Activated CD4-positive, CD25-positive, alpha-beta regulatory T cell treated with anti-CD3 and anti-CD28 coated beads, Interleukin-2, amount 50 U/mL, for 24 hours (primary cell): ENCODE measurements at places on chromosomes 7 and 10.

GRCh38 chr7:2138146-2138765 lies 94.5 kb downstream of the MAD1L1 start:
- peak; percentile 67 for ATAC-seq

- no peak for ATAC-seq
These were observed 227.4 kb upstream of the KAT6B start for GRCh38 chr10:74598891-74599566.

- ATAC-seq = peak; percentile 53
These were observed 51.6 kb downstream of the PRLHR start for GRCh38 chr10:118543714-118544400.

- no peak for ATAC-seq
These were observed 26.2 kb downstream of the IDE start for GRCh38 chr10:92547676-92548075.

DNA sequence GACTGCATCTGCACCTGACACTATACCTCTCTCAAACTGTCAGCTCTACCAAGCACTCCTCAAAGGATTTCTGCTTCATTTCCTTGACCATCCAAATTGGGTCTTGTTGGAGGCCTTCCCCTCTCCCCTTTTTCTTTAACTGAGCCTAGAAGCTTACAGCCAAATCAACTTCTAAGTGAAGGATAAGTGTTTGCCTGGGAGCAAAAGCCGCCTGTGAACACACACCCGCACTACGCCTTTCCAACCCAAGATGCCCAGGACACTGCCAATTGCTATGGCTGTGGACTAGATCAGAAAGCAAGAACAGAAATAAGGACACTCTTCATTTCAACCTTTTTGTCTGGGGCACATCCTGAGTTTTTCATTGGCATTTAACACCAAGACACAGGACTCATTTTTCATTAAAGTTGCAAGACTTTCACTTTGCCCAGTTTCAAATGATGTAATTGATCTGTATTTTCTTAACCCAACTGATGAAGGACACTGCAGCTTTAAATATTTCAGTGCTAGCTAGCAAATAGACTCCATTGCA lies 52.8 kb downstream of the CPEB3 start:
- no peak for ATAC-seq

DNA sequence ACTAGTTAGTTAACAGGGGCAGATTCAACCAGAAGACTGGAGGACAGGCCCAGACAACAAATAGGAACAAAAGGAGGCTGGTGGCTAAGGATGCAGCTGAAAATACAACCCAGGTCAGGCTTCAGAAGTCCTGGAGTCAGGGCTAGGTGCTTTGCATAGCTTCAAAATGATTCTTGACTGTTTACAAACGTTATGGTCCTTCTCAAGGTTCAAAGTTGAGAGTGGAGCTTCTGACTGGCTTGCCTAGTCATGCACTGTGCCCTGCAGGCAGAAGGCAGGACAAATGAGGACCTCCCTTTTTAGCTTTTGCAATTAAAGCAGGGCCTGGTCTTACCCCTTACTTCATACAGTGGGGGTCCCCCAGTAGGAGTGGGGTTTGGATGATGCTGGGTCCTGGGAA lies 4.4 kb upstream of the CDH23 start:
- ATAC-seq = no peak

DNA sequence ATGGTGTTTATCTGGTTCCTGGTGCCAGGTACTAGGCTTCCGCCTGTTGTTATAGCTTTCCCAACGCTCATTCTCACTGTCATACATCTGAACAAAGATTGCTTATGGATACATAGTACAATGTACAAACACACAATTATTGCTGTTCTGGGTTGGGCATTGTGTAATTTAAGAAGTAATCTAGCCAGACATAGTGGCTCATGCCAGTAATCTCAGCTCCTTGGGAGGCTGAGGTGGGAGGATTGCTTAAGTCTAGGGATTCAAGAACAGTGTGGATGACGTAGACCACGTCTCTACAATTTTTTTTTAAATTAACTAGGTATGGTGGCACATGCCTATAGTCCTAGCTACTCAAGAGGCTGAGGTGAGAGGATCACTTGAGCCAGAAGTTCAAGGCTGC lies 9.3 kb upstream of the CROT start:
- no peak for ATAC-seq

GRCh38 chr10:130395248-130395936 lies 259.2 kb downstream of the GLRX3 start:
- ATAC-seq = no peak

DNA sequence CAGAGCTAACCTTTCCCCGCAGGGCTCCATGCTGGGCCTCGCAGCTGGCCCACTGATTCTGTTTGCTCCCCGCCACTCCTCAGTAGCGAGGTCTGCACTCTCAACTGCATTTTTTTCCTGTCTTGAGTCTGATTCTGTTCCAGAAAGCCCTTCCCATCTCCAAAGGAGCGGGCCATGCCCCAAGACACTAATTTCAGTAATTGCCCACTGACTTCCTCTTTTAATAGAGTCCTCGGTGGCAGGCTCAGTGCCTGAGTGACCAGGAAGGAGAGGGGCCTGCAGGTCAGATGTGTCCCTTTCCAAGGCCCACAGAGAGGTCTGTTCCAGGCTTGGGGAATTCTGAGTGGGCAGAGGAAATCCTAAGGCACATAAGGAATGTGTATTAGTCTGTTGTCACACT lies 77.4 kb downstream of the ADCY1 start:
- ATAC-seq = no peak

DNA sequence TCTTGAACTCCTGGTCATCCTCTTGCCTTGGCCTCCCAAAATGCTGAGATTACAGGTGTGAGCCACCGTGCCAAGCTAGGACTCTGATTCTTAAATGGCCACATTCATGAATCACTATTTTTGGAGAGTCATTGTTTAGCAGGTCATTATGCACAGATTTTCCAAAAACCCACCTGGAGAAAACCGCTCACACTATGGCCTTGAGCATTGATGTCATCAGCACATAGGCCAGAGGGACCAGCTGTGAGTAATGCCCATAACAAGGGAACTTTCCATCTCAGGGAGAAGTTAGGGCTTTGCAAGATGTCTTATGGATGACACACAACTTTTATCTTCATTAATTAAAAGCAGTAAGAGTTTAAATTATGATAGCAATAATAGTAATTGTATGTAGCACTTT lies 86.4 kb upstream of the KIF5B start:
- no peak for ATAC-seq

- no peak for ATAC-seq
These were observed 169.3 kb upstream of the AKR1E2 start for GRCh38 chr10:4656576-4657194.

- no peak for ATAC-seq
These were observed 115.3 kb downstream of the NRCAM start for GRCh38 chr7:108340856-108341411.

GRCh38 chr10:51119441-51119840 lies 45.2 kb downstream of the PRKG1 start:
- ATAC-seq = no peak

GRCh38 chr7:158128572-158128971 lies 459.1 kb downstream of the PTPRN2 start:
- no peak for ATAC-seq

DNA sequence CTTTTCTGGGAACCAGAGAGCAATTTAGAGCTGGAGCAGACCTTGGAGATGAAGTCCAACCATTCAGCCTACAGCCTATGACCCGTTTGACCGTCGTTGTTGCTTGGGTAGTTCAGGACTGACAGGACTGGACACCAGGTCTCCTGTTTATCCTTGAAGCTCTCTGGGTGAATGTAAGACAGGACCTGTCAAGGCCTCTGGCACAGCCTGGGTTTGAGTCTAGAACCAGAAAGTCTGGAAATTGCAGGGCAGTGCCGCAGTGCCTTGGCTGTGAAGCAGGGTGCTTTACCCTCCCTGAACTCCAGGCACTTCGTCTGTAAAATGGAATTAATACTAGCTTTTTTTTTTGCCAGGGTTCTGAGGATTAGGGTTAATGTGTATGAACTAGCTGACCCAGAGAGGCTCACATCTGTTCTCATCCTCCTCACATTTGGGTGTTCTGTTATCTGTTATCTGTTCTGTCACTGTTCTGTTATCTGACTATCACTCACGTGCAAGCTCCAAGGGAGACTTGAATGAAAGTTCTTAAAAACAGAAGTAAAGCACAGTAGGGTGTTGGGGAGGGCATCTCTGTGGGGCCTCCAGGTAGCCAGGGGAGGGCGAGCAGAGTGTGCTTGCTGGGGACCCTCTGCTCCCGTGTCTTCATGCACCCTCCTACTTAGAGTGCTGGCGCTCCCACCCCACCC lies 9.9 kb downstream of the BLVRA start:
- peak; percentile 17 for ATAC-seq

- ATAC-seq = no peak
These were observed 31.6 kb downstream of the CSTF2T start for GRCh38 chr10:51667678-51668335.

DNA sequence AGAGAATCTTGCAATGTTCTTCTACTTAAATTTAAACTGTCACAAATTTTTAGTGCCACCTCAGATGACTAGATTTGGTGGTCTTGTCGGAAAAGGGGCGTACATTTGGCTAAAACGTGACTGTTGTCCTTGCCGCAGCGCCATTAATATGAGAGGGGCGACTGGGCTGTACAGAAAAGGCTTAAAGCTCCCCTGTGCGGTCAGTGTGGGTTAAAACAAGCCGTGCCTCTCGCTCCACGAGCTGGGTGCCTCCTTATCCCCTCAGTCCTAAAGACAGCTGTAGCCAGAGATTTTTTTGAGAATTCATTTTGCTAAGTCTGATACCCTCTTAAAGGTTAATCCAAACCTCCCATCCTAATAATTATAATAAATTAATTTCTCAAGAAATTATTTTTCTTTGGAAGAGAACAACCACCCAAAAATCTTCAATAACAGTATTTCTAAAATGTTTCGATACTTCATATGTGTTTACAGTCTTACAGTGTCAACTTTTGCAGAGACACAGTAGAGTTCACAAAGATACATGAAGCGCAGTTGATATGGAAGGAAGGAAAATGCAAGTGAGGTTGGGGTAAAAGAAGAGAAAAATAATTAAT lies 68.6 kb downstream of the C7orf25 start:
- no peak for ATAC-seq

DNA sequence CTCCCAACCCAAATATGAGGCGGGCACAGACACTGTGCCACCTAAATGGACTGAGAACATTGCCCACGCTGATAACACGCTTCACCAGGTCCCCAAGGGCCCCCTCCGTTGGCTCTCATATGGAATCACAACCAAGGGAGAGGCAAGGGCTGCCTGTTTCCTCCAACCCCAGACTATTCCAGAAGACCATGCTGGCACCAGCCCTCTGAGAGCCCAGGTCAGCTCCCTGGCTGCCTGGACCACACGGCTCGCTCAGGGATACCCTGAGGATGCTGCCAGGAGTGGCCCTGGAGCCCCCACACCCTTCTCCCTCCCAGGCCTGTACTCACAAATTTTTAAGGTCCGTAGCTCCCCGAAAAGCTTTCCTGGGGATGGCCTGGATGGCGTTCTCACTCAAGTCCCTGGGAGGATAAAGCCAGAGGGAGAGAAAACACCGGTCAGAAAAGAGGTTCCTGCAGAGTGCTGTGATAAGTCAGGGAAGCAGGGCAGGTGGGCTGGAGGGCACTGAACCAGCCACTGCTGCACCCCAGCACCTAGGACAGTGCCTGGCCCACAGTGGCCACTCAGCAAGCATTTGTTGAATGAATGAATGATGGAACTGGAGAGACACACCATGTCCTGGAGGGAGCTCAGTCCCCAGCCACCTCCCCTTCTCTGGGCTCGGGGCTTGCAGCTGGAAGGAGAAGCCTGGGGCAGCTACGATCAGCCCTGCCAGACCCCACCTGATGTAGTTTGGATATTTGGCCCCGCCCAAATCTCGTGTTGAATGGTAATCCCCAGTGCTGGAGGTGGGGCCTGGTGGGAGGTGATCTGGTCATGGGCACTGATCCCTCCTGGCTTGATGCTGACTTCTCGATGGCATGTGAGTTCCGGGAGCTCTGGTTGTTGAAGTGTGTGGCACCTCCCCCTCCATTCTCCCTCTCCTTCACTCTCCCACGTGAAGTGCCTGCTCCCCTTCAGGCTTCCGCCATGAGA lies 119.8 kb downstream of the SLIT1 start:
- ATAC-seq = no peak

DNA sequence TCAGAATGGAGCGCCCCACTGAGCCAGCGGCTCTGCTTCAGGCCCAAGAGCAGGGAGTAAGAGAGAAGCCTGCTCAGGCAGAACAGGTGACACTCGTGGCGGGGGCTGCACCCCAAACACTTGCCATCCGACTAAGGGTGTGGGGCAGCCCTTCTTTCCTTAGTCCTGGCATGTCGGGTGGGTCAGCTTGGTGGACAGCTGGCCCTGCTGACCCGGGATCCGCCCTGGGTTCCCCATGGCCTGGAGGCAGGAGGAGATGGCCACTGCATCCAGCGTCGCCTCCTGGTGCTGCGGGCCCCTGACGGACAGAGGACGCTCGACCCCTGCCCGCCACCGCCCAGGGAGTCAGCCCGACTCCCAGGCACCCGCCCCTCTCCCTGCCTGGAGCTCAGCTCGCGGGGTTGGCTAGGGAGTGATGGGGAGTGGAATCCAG lies 1.2 kb upstream of the PAOX start:
- ATAC-seq = no peak

DNA sequence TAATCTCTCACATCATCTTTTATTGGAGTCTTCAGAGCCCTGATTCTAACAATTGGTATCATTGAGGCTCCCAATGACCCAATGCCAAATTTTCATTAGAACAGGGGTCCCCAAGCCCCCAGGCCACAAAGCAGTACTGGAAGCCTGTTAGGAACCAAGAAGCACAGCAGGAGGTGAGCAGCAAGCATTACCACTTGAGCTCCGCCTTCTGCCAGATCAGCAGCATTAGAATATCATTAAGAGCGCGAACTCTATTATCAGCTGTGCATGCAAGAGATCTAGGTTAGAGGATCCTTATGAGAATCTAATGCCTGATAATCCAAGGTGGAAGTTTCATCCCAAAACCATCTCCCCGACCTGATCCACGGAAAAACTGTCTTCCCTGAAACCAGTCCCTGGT lies 23.1 kb downstream of the KIF5B start:
- ATAC-seq = no peak

DNA sequence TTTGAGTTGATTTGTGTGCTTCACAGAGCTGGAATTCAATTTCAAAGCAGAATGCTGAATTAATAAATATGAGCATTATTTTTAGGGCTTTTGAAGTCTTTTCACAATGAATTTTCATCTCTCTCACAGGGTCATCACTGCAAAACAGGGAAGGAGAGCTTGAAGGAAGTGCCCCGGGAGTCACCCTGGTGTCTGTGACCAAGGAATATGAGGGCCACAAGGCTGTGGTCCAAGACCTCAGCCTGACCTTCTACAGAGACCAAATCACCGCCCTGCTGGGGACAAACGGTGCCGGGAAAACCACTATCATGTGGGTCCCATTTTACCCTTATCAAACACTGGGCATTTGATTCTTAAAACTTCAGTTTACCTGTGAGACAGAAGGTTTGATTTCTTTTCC lies 217.7 kb downstream of the ABCA13 start:
- no peak for ATAC-seq
